ENCODE measurements at places on chromosomes 2 and 18.
A peak's percentile ranks its signal among the peaks of the same experiment; 100 is the strongest.

- DNase-seq: no peak
Observed at GRCh38 chr2:234967201-234967869, 15.5 kb downstream of the SH3BP4 start.

- DNase-seq: no peak
Observed at GRCh38 chr18:48840491-48840877, 110.3 kb downstream of the SMAD7 start.

GRCh38 chr2:104583811-104584210, 270.1 kb upstream of the POU3F3 start:
- no peak for DNase-seq

DNA sequence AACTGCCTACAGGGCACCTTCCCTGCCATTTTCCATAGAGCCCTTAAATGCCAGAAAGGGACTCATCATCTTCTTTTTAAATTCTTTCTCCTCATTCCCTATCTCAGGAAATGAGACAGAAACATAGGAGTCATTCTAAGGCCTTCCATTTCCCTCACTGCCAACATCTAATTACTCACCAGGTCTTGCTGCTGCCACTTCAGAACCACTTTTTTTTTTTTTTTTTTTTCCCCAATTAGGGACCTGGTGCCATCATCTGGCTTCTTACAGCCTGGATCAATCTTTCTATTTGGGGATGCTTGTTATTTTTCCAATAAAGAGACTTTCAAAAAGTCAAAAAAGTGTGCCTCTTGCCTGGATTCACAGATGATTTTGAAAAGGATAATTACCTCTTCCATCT, 373.4 kb downstream of the LPIN1 start:
- DNase-seq: no peak

GRCh38 chr2:237198164-237198855, 112.6 kb downstream of the COPS8 start:
- DNase-seq: peak; percentile 77

DNA sequence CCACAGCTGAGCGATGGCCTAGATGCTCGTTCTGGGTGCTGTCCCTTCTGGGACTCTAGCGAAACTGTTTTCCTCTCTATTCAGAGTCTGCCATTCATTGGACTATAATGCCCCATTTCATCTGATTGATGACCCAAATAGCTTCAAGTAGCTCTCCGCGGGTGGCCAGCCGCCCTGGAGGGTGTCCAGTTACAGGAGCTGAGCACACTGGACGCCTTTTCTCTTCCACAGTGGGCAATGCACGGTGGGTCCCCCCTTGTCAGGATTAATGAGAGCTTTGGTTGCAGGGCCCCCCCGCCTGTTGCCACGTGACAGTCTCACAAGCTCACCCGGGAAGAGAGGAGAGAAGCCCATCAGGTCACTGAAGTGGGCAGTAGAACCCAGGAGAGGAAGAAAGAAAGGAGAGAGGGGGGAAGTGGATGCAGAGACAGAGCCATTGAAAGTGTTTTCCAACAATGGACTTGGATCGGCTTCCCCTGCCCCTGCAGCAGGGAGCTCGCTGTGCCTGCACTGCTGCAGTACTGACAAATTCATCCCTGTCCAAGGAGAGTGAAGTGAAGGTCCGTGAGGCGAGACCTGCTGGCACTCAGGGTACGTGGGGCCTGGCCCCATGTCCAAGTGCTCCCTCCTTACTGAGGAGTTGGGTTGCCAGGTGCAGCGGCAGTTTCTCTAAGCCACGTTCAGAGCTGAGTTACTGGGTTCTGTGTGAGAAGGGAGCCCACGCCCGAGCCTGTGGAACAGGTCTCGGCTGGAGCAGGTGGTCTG, 44.8 kb downstream of the DIPK1C start:
- no peak for DNase-seq

GRCh38 chr2:6482256-6482655, 383.5 kb downstream of the CMPK2 start:
- DNase-seq: no peak

DNA sequence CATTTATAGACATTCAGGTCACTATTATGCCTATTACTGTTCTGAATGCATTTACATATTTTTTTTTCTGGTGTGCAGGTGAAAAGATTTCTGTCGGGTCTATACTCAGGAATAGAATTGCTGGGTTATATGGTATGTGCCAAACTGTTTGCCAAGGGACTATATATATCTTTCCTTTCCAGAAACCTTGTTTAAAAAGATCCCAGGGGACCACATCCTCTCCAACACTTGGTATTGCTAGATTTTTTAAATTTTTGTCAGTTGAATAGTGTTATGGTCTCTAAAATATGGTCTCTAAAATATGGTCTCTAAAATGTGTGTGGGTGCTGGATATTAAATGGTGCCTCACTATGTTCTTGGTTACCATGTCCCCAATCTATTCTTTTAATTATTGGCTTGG, 131.3 kb downstream of the INSIG2 start:
- DNase-seq: no peak

Data from umbilical cord (tissue), 2 donors.